Adipocyte (in vitro differentiated cells): ENCODE measurements at places on chromosomes 7 and 10.

GRCh38 chr10:121788115-121788514 lies 139.7 kb downstream of the ATE1 start:
- no peak for DNase-seq

DNA sequence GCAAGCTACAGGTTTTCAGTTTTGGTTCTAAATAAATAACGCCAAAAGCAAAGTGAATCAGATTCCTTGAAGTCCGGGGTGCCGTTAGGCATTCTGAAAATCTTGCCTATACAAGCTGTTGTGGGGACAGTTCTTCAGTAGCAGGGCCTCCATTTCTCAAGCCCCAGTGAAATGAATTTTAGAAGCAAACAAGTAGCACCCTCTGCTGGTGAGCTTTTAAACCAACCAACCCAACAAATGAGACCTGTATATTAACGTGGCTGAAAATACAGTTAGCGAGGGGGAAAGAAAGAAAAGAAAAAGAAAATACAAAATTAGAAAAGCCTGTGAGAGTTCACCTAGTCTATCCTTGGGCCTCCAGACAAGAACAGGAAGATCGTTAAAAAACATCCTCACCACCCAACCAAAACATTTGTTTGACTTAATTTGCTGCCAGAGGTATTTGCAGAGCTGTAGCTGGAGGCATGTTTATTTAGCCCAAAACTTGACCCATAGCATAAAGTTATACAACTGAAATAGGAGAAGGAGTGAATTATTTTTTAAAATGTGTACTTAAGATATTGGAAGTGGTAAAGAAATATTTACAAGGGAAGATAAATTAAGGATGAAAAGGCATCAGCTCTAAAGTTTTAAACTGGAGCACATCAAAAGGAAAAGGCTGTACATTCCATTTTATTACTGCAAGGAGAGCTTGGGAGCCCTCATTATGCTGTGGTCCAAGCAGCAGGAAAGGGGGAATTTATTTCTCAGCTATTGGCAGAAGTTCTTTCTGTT lies 98.9 kb downstream of the DYNC1I1 start:
- peak; percentile 70 for DNase-seq

DNA sequence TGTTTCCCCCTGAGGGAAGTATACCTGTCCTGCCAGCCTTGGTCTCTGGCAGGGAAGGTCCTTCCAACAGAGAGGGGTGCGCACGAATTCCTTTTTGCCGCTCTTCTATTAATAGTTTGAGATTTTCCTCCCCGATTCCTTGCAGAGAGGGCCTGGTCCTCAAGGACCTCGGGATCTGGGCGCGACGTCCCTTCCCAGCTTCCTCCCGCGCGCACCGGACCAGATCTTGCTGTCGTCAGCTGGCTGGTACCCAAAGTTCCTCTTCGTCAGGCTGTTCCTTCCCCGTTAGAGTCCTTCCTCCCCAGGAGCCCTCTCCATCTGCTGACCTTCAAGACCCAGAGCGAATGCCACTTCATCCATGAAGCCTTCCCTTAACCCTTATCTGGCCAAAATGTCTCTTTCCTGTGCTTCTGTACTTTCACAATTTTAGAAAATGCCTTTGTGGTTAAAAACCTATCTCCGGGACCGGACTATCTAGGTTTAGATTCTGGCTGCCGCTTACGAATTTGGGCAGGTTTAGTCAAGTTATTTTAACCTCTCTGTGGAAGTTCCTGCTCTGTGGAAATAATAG lies 851 bp upstream of the GOT1 start:
- peak; percentile 72 for DNase-seq

DNA sequence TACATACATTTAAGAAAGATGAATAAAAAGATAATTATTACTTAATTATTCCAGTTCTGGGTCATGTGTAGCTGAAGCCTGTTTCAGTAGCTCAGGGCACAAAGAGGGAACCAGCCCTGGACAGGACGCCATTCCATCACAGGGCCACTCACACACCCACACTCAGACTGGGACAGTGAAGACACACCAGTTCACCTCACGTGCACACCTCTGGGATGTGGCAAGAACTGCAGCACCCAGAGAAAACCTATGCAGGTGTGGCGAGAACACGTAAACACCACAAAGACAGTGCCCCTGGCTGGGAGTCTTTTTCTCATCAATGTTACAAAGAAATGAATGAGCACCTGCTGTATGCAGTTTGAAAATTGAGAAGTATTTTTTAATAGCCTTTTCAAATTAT lies 1.6 kb upstream of the IDI1 start:
- DNase-seq, result no peak

DNA sequence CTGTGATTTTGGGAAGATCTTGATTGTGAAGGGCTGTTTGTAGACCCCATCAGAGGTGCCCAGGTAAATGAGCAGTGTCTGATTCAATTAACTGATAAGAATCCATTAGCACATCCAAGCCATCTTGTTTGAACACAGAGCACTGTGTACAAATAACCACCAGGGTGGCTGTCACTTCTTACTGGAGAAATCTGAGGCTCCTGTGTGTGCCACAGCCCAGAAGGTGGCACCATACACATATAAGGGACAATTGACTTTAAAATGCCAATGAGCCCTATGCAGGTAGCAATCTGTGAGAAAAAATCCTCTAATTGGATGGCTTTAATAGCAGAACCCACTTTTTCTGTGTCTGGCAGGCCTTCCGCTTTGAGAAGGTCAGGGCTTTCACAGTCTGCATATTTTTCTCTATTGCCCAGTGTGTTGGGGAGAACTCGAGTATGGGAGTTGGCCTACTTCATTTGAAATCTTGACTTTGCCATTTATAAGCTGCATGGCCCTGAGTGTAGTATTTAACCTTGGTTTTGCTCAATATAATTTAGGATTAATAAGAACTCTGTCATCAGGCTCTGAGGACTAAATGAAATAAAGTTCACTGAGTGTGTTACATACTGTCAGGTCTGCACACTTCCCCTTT lies 517.4 kb downstream of the CCSER2 start:
- DNase-seq, result no peak

DNA sequence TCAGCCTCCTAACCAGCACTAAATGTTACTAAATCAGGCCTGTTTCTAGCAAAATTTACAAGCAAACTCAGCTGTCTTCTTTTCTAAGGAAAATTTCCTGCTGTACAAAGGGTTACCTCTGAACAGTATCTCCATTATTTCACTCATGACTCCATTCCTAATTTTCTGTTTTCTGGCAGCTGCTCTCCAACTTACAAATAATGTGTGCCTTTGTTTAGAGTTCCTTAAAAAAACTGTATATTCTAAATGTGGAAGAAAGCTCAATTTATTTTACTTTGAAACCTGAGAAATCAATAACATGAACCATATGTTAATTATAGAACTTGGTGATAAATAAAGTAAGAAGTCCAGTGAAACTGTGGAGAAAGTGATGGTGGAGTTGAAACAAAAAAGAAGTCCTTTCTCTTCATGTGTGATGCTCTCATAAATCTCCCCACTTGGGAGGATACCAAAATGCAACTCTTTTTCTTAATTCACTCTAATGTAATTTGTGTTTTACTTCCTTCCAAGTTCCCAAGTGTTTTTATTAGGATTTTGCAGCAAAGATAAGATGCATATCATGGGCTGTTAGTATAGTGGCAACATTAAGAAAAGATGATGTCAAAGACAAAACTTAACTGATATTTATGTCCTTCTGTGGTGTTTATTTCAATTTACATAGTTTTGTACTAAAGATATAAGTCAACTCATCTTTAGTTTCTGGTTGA lies 74.8 kb downstream of the CDK6 start:
- DNase-seq, result no peak

DNA sequence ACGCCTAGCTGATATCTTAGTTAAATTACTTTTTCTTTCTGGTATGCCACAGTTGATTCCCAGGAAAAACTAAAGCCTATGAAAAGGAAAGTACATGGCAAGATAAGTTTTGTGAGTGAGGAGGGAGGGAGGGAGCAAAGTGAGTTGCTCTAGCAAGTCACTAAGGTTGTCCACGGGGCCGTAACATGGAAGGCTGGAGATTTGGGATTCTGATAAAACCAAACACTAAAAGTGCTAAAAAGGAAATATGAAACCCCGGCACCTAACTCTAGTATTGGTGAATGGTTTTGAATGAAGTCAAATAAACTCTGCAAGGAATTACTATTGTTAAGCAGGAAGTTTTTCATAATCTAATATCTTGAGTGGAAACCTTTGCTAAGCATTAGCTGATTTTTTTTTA lies 1.7 kb downstream of the AGR2 start:
- no peak for DNase-seq

- no peak for DNase-seq
Measured at GRCh38 chr10:33153968-33154327, 180.5 kb downstream of the NRP1 start.

DNA sequence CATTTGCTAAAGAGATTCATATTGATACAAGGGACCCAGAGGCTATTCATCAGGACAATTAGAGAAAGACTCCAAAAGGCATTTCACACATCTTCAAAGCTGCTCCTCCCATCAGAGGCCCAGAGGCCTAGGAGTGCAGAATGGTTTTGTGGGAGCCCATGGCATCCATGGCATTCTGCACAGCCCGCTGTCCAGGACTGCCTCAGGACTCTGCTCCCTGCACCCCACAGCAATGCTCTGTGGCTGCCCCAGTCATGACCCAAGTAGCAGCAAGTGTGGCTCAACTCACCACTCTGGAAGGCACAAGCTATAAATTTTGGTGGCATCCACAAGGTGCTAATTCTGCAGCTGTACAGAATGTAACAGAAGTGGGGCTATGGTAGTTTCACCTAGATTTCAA lies 38.5 kb downstream of the ZNF438 start:
- no peak for DNase-seq

DNA sequence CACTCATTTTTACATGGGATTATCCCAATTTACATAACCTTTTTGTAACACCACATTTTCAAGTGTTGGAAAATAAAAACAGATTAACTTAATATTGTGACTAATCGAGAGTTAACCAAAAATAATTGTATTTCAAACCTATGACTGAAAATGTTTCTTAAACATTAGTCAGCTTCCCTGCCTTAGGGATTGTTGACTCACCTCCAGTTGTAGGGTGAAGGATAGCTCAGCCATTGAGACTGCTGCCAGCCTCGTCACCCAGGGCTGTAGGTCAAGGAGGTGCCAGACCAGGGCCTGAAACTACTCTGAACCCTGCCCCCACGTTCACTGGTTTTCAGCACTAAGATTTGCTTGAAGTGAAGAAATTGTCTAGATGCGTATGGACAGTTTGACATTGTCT lies 351.2 kb downstream of the GFRA1 start:
- DNase-seq, result peak; percentile 36

DNA sequence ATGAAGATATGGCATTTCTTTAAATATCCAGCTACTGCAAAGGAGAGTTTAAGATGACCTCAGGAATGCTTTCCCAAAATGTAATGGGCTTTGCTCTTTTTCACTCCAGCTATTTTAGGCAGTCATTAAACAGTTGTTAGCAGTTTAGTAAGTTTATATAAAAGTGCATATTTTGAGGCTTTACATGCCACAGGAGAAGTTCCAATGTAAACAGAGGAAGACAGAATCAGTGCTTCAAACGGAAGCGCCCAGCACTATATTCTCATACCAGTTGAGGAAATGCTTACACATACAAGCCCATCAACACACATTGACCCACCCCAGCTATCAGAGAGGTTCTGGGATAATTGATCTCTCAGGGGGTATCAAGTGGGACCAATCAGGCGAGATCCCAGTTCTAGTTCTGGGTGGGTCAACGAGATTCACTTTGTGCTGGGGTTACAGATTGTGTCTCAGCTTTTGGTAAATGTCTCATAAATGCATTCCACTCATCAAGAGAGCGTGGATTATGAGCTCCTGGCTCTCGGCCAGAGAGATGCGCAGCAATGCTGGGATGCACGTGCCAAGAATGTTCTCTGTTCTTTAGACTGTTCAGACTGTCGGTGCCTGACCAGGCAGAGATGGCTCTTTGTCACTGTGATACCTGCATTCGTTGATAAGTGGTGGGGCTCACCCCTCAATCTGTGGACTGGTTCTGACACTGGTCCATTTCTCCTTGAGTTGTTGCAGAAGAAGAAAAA lies 55.0 kb downstream of the CACNB2 start:
- DNase-seq, result peak; percentile 60
